ENCODE measurements at places on chromosomes 5 and 9.
A peak's percentile ranks its signal among the peaks of the same experiment; 100 is the strongest.

DNA sequence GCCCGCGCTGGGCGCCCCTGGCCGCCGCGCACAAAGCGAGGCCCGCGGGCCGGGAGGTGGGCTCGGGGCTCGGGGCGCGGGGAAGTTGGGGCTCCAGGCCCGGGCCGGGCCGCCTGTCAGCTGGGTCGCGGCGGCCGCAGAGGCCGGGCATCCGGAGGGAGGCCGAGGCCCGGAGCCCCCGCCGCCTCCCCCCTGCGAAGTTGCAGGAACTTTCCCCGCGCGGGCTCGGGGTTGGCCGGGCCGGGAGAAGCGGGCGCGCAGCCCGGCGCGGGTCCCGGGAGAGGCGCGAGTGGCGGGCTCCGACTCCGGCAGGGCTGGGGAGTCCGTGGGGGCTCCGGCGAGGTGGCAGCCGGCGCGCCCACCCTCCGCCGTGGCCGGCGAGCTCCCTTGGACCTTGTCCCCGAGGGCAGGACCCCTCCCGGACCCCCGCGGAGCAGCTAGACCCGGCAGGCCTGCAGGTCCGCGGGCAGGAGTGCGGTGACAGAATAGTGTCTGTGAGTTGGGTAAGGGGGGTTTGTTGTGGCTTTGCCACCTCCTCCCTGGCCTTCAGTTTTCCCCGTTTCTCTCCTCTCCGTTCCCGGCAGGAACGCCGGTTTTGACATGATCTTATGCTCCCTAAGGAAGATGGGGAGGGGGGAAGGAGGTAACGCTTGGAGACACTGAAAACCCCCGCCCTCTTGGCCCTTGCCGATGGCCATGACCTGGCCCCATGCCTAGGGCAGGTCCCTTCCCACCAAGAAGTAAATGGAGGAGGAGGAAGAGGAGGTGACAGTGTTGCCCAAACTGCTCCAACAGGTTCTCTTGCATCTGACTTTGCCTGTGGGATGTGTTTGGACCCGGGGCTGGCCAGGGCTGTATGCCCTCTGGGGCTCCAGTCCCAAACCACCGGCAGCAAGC, 942 bp downstream of the PHF2 start:
- peak; percentile 20 for DNase-seq

- no peak for DNase-seq
Observed at GRCh38 chr9:118596374-118597015, 772.7 kb downstream of the BRINP1 start.

DNA sequence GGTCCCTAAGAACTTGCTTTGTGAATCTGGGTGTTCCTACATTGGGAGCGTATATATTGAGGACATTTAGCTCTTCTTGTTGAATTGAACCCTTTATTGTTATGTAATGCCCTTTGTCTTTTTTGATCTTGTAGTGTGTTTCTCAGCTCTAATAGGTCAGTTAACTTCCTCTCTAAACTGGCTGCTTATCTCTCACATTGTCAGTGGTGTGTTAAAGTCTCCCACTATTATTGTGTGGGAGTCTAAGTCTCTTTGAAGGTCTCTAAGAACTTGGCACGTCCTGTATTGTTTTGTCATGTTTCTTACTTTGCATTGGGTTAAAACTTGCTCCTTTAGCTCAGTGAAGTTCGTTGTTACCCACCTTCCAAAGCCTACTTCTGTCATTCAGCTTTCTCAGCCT, 36.2 kb downstream of the RIC1 start:
- DNase-seq, result no peak

- DNase-seq, result no peak
Observed at GRCh38 chr5:142547445-142548380, 138.2 kb downstream of the FGF1 start.

GRCh38 chr5:3384531-3384930, 211.1 kb upstream of the IRX1 start:
- DNase-seq, result no peak

DNA sequence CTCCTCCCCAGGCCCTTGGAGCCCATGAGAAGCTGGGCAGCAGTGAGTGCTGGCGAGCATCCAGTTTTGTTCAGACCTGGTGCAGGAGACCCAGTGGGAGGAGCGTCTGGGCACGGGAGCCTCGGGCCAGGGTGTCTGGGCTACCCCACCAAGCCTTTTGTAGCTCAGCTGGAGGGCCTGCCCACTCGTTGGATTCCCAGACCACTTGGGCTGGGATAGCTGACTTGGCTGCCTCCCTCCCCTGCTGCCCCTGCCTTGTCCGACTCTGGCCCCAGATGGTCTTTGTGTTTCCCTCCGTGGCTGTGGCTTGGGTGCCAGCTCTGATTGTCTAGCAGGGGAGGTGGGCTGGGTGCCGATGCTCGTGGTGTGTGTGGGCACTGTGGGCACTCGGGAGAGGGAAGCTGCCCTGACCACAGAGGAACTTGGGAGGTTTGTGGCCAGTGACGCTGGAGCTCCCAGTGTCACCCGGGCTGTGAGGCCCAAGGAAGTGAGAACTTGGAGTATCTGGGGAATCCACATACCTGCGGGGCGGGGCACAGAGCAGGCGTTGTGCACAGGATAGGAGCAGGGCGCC, 47.3 kb downstream of the WNK2 start:
- no peak for DNase-seq

DNA sequence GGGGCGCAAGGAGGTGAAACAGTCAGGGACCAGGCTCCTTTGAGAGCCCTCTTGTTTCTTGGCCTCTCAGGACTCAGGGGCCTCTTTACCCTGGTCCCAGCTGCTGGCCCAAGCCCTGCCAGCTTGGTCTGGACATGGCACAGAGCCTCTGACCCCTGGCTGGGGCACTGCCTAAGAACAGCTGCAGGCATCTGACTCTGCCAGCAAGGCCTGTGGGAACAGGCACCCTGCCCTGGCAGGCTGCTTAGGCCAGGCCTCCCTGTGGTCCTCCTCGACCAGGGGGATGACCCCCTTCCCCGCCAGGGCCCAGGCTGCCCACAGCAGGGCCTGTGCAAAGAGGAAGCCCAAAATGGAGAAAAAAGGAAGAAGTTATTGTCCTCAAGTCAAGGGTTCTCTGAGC, 25.5 kb downstream of the OLFML2A start:
- DNase-seq, result no peak

DNA sequence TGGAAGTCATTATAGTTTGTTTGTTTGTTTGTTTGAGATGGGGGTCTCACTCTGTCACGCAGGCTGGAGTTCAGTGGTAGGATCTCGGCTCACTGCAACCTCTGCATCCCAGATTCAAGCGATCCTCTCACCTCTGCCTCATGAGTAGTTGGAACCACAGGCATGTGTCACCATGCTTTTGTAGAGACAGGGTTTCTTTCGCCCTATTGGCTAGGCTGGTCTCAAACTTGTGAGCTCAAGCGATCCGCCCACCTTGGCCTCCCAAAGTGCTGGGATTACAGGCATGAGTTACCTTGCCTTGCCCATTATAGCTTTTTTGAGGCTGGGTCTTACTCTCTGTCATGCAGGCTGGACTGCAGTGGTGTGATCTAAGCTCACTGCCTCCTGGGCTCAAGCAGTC, 28.8 kb downstream of the NSD1 start:
- no peak for DNase-seq

GRCh38 chr9:107224252-107224651, 58.8 kb upstream of the RAD23B start:
- no peak for DNase-seq

DNA sequence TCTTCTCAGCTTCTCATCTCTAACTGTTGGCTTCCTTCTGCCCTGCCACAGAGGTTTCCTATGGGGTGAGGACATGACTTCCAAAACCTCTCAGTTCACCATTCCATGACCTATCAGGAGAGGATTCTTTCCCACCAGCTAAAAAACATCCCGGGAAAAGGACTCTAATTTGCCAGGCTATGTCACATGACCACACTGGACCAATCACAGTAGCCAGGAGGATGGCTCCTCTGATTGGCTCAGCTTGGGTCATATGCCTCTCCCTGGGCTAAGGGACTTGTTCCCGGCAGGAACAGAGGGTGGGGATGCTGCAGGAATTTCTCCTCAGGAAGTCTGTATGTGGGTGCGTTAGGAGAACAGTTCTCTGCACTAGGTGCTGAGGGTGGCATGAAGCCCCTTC, 40.3 kb upstream of the XPA start:
- peak; percentile 82 for DNase-seq

- DNase-seq, result no peak
Observed at GRCh38 chr9:84723426-84723825, 53.9 kb downstream of the NTRK2 start.
